ENCODE measurements at places on chromosomes 5 and 9.

GRCh38 chr5:164336906-164337305 lies 831.5 kb downstream of the MAT2B start:
- no peak for DNase-seq

- no peak for DNase-seq
Observed at GRCh38 chr9:82346040-82346439, 357.5 kb downstream of the SPATA31D1 start.

DNA sequence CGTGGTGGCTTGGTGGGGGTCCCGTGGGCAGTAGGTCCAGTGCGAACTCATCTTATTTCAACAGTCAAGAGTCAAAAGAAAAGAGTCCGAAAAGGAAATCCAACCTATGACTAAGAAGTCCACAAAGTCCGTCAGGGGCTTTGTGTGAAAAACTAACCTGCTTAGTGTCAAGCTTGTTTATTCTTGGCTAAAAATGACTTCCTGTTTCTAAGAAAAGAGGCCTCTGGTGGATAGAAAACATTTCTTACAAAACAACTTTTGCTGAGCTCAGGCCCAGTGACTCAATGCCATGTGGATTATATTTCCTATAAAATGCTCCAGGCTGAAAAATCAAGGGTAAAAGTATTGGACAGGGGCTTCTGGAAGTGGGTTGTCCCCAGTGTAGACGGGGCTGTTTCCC lies 105.9 kb downstream of the GADD45G start:
- DNase-seq, result no peak

DNA sequence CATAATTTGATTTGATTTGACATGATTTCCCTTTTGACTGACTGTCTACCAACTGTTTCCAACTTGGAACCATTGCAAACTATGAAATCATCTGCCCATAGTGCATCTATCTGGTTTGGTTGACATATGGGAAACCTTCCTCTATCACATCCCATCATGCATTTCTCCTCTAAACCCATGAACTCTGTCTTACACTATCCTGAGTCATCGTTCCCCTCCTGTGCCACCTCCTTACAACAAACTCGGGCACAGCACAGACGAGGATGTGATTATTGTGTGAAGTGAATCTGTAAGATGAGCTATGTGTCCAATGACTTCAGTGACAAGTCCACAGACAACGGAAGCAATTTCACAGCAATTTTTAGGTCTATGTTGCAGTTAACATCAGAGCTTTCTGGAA lies 126.1 kb downstream of the NPR3 start:
- no peak for DNase-seq

GRCh38 chr5:77302247-77302646 lies 91.8 kb downstream of the PDE8B start:
- no peak for DNase-seq

DNA sequence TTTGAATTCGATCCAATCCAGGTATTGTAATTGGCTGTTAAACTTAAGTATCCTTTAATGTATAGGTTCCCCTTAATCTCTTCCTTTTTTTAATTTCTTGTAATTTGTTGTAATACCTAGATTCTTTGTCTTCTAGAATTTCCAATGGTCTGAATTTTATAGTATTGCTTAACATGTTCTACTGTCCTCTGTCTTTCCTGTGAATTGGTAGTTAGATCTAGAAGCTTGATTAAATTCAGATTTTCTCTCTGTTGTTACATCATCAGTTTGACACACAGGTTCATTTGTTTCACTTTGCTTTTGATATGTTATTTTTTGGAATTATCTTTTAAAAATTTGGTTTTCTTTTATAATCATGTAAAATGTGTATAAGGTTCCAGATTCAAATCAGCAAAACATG lies 13.8 kb downstream of the ZCCHC7 start:
- no peak for DNase-seq

GRCh38 chr9:33227008-33227398 lies 13.0 kb upstream of the SPINK4 start:
- no peak for DNase-seq

DNA sequence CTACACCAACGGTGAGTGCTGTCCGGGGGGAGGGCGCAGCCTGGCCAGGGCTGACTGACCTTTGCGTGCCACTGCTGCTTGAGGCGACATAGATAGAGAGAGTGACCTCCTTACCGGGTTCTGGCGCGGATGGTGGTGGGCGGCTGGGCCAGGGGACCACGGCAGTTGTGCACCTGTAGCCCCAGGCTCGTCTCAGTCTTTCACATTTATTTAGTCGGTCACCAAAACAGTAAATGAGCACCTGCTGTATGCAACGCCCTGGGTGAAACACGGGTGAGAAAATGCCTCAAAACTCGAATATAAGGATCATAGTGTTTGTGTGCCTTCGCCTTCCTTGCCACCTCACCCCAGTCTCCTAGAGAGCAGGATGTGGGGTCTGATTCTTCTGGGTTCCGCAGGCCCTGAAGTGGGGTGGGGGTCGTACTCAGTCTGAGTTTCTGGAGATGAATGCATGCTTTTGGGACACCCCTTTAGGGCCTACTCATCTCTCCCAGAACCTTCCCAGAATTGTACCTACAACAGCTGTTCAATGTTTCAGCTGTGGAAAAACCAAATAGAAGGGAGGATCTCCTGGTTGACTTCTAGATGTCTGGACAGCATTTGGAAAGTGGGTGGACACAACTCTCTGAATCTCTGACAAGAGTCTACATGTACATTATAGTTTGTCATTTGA lies 714 bp downstream of the SEC24A start:
- no peak for DNase-seq

GRCh38 chr9:68428481-68428880 lies 72.1 kb downstream of the PGM5 start:
- no peak for DNase-seq

GRCh38 chr9:35042081-35042604 lies 30.3 kb downstream of the VCP start:
- no peak for DNase-seq

- DNase-seq, result no peak
Observed at GRCh38 chr5:55737793-55738192, at the start of gene DDX4. Gene DDX4 (plus strand): TSS chr5:55738061. CDS start chr5:55738964, 903 bp downstream.

DNA sequence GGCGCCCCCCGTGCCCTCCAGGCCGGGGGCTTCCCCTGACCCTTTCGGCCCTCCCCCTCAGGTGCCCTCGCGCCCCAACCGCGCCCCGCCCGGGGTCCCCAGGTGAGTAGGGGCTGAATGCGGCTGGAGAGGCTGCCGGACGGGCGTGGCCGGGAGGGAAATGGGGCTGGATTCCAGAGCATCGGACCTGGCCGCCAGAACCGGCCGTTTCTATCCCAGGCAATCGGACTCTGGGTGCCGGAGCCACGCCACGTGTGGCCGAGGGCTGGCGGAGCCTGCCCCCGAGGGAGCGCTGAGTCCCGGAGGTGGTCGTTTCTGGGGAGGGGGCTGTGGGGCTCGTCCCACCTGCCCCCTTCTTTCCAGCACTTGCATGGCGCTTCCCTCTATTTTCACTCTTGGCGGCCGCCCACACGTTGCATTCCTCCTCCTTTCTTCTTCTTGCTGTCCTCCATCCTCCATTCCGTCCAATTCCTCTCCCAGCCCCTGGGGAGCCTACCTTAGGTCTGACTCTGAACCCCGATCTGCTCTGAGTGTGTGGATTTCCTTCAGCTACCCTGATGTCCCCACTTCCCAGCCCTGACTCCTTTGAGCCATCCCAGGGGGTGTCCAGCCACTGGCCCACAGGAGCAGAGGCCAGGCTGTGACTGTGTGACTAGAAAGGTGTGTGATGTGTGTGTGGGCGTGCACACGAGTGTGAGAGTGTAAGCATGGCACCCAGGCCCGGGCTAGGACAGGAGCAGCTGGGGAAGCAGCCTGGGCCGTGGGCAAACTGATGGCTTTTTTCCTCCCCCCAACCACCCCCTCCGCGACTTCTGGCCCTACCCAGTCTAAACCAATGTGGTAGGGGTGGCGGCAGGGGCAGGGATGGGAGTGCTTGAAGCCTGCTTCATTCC lies 24.7 kb downstream of the GOLGA2 start:
- no peak for DNase-seq

DNA sequence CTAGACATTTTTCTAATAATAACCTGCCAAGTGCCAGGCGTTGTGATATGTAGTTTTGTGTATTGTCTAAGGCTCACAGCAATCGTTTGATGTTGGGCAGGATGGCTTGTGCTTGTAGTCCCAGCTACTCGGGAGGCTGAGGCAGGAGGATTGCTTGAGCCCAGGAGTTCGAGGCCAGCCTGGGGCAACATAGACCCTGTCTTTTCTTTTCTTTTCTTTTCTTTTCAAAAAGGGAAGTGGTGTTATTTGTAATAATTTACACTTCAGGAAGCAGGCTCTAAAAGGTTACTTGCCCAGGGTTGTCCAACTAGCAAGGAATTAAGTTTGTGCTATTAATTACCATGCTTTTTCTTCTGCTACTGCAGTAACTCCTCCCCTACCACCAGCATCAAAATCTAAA lies 3.2 kb downstream of the ZNF131 start:
- DNase-seq, result no peak

- DNase-seq, result no peak
Observed at GRCh38 chr9:85137696-85138095, 468.2 kb downstream of the NTRK2 start.

- DNase-seq, result no peak
Observed at GRCh38 chr5:66680221-66680620, 84.0 kb downstream of the MAST4 start.

- no peak for DNase-seq
Observed at GRCh38 chr5:106312360-106312759, 1358.4 kb downstream of the EFNA5 start.

DNA sequence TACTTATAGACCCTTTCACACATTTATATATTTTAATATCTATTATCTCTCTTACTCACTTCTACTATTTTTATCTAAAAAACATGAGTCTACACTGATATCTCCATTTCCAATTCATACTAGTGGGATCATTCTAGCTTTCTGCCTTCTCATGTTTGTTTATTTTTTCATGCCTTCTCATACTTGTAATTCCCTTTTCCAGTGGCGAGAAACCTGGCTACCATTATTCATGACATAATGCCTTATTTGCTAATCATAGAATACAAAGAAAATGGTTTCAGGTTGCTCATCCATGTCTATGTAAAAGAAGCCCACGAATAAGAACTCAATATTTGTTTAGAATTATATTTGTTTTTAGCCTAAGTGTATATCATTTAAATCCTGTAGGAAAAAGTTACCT lies 232.7 kb upstream of the ACTBL2 start:
- no peak for DNase-seq

GRCh38 chr9:111190347-111190746 lies 139.7 kb downstream of the OR2K2 start:
- DNase-seq, result no peak

DNA sequence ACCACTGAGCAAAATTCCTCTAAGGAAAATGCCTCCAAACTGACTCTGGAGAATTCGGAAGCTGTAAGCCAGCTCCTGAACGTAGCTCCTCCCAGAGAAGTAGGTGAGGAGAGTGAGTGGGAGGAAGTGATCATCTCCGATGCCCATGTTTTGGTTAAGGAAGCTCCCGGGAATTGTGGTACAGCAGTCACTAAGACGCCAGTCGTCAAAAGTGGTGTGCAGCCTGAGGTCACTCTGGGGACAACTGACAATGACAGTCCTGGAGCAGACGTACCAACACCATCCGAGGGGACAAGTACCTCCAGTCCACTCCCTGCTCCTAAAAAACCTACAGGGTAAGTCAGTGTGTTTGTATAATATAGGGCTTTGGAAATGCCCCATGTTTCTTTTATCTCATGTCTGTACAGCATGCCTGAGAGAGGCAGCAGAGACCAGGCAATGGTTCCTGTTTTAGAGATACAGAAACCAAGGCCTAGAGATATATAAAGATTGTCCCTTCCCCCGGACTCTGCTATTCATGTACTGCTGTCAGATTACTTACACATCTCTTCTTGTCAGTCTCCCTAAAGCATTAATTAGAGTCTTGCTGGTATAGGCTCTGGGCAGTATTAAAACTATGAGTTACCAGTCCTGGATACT lies 23.9 kb downstream of the HMGXB3 start:
- DNase-seq, result no peak

DNA sequence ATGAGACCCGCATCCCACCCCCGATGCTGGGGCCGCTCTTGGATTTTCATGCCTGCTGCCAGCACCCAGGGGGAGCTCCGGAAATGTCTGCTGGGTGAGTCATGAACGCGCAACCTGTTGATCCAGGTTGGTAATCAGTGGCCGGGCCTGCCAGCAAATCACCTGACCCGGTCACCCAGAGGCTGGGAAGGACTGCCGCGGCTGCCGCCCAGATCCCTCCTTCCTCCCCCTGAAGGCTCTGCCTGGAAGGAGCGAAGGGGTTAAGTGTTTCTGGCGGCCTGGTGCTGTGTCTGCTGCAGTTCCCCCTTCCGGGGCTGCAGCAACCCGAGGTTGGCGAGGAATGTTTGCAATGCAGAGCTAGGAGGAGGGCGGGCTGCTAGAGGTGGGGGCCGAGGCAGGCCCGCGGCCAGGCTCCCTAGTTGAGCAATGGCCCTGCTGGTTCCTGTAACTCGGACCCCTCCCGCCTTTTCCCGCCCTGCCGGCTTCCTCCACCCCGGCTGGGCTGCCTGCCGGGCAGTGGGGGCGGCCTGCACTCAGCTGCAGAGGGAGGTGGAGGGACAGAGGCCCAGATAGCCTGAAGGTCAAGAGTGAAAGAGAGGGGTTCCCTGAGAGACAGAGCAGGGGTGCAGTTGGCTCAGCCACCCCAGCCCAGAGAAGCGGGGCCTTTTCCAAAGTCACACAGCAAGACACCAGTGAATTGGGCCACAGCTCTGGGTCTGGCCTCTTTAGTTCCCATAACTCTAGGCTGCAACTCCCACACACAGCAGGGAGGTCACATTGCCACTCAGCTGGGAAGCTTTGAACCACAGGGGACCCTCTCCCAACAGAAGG lies 156.3 kb upstream of the IER5L start:
- DNase-seq, result peak; percentile 36

DNA sequence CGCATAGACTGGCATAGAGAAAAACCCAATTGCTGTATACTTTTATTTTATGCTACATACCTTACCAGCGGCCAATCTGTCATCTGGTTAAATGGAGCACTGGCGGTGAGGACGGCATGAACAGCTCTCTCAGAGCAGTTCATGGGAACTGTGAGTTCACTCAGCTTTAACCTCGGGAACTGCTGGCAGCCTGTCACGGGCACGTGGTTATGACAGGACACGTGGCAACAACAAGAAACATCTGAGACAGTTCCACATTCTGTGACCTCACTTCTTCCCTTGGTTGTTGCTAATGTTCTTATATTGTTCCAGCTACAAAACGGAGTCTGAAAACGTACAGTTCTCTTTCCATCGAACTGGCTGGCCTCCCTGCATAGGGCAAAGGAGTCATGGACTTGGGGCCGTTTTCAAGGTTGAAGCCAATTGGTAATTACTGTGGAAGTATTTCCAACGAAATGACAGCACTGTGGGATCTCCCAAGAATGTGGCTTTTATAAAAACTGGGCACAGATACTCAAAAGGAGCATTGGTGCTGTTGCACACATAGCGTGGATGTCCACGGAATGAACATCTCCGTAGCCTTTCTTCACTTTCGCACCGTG lies 246.3 kb upstream of the DAP start:
- no peak for DNase-seq

DNA sequence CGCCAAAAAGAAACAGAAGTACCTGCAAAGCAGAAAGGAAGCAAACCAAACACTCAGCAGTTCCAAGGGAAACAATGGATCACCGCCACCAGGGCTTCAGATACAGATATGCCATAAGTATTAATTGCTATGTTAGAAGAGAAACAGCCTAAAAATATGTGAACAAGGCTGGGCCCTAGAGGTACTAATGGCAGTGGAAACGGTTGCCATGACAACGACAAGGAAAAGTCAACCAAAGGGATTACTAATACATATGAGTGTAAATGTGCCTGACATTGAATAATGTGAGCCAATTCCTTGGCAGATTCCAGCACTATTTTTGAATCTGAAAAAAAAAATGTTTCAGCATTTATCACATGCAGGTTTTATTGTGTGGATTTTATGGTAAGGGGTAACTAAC lies 75.0 kb downstream of the CAVIN4 start:
- DNase-seq, result no peak

- no peak for DNase-seq
Observed at GRCh38 chr5:36919238-36919637, 42.7 kb downstream of the NIPBL start.

Measured in amygdala (tissue), 56 donors.